Stimulated activated CD4-positive, alpha-beta T cell treated with anti-CD3 and anti-CD28 coated beads, TNF-alpha, amount 100 ng/mL, for 1 hour (primary cell): ENCODE measurements at places on chromosomes 4 and X.

DNA sequence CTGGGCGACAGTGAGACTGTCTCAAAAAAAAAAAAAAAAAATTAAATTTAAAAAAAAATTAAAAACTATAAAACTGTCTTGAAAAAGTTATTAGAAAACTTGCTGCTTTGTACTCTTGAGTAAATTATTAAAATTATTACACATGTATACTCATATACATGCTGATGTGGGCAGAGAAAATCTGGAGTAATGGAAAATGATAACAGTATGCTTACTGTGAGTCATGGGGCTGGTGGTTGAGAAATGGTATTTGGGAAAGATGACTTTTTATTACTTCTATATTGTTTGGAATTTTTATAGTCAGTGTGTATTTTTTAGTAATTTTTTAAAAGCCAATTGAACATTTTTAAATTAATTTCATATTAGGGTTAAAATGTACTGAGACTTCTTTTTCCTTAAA, 7.5 kb downstream of the YY2 start:
- DNase-seq: no peak

DNA sequence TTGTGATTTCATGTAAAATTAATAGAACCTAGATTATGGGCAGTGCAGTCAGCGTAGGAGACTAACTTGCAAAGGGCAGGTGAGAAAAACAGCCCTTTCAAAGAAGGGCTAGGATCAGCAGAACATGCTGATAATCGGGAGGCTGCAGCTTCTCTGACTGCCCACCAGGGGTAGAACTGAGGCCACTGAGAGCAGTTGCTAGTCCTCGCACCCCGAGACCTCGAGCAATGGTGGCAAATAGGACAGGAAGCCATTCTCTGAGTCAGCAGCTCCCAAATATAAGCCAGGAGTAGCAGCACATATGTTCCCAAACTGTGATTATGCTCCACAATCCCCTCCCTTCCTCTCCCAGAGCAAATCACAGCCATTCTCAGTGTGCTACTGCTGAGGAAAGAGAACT, 186.5 kb downstream of the MSL3 start:
- no peak for DNase-seq

- DNase-seq: no peak
Observed at GRCh38 chrX:150094375-150094774, 156.1 kb upstream of the EOLA2 start.

DNA sequence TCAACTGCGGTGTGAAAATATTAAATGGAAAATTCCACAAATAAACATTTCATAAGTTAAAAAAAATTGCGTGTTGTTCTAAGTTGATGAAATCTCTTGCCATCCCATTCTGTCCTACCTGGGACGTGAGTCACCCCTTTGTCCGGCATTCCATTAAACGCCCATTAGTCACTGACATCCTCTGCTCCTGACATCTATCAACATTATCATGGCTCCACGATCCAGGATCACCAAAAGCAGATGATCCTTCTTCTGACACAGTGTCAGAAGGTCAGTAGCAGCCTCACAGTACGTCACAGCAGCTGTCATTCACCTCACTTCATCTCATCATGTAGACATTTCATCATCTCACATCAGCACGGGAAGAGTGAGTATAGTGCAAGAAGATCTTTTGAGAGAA, 125.7 kb downstream of the ZNF827 start:
- no peak for DNase-seq
